ENCODE measurements at places on chromosomes 7 and 10. TPM values are rescaled to one million over a fixed set of nuclear protein-coding genes. Genes with fewer than 3 reads are reported as not detected.

Gene CYP3A5
- 2.3 TPM for total RNA-seq

Gene TLX1
- not detected for total RNA-seq

Gene NEBL
- 38.9 TPM for total RNA-seq

Gene PCLO
- 66.6 TPM for total RNA-seq

Gene CRPPA
- total RNA-seq: 7.5 TPM

Gene AFAP1L2
- 9.8 TPM for total RNA-seq

Gene GPR85
- 58.8 TPM for total RNA-seq

Gene LRRC18
- total RNA-seq: not detected

Gene ETV1
- total RNA-seq: 44.5 TPM

Gene EPHA1
- 1.6 TPM for total RNA-seq

Gene IFIT2
- 3.4 TPM for total RNA-seq

Gene ZNF12
- total RNA-seq: 28.4 TPM

Gene KCNH2
- total RNA-seq: 14.2 TPM

Gene C10orf67
- 0.54 TPM for total RNA-seq

Gene ZNF727
- total RNA-seq: 0.18 TPM

Gene FZD8
- total RNA-seq: 5.9 TPM

Gene CCDC146
- 15.8 TPM for total RNA-seq

Gene AGR3
- not detected for total RNA-seq

Gene C10orf143
- 0.82 TPM for total RNA-seq

Gene VSIR
- 4.7 TPM for total RNA-seq

Gene CELF2
- 122 TPM for total RNA-seq

Gene ITPRID1
- 0.27 TPM for total RNA-seq

Gene COL1A2
- total RNA-seq: 233 TPM

Gene TMEM168
- total RNA-seq: 39.6 TPM

Gene GPR26
- total RNA-seq: 12.0 TPM

Gene PI4K2A
- 8.7 TPM for total RNA-seq

Gene FFAR4
- 0.18 TPM for total RNA-seq

Gene FRA10AC1
- 42.2 TPM for total RNA-seq

Gene ZNF746
- 14.1 TPM for total RNA-seq

Gene INSYN2A
- total RNA-seq: 12.6 TPM

Gene ANKRD22
- total RNA-seq: not detected

Gene ZPBP
- total RNA-seq: not detected

Gene NUTM2A
- total RNA-seq: 1.7 TPM

Gene NFE2L3
- total RNA-seq: 11.7 TPM

Gene C10orf90
- total RNA-seq: not detected

Gene CPA5
- not detected for total RNA-seq

Gene SERPINE1
- total RNA-seq: 0.27 TPM

Gene ADCYAP1R1
- 56.7 TPM for total RNA-seq

Gene TMEM130
- 7.6 TPM for total RNA-seq

Gene NACAD
- total RNA-seq: 6.8 TPM

Gene PTF1A
- 4.4 TPM for total RNA-seq

Gene NEUROD6
- 35.3 TPM for total RNA-seq

Gene BICC1
- 6.4 TPM for total RNA-seq

Gene GPC2
- total RNA-seq: 57.9 TPM

Gene CUZD1
- 0.91 TPM for total RNA-seq

Gene ACSL5
- 2.0 TPM for total RNA-seq

Gene EIF5AL1
- 0.09 TPM for total RNA-seq

Gene UNCX
- 15.5 TPM for total RNA-seq

Gene UPK3BL1
- total RNA-seq: 68.1 TPM

Gene GPR15LG
- 0.36 TPM for total RNA-seq

All from cerebellum (tissue), 4 donors.